Cardiac fibroblast (primary cell): ENCODE measurements at places on chromosomes 5 and 9.

GRCh38 chr5:167207081-167207480, 1084.4 kb upstream of the WWC1 start:
- DNase-seq = peak; percentile 15

DNA sequence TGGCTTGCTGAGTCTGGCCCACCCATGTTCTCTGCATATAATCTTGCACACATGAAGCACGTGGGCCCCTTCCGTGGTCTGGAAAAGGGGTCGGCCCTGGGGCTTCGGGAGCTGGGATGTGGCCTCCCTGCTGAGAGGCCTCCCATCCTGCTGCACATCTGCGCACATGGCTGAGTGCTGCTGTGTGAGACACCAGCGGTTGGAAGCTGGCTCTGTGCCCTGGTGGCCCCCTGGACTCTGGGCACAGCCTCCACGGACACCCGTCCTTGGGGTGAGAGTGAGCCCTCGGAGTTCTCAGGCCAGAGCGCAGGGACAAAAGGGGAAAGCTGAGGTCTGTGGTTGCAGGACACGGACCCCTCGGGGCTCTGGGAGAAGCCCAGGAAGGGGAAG, 115.8 kb downstream of the RXRA start:
- DNase-seq = peak; percentile 14

- DNase-seq = peak; percentile 73
These were observed 493.0 kb downstream of the AGTPBP1 start for GRCh38 chr9:85248514-85249312.

DNA sequence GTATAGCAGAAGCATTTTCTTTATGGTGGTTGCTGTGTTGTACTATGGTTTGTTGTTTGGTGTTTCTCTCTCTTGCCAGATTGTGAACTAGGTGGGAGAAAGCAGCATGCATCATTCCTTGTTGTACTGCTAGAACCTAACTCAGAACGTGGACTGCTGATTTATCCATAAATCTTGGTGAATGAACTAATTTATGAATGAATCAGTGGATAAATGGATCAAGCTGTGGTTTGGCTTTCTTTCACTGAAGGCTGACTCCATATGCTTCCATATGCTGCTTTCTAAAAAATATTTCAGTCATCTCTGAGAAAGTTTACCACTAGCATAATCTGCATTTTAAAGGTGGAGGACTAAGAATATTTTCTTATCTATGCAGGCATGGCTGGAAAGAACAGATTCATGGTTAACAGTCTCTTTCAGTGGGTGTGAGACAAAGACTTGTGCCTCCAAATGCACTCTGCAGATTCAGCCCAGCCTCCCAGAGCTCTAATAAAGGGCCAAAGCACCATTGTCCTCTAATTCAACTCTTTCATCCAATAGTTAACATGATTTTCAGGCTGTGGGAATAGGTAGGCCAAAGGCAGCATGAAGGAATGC, 237.7 kb downstream of the SH3GL2 start:
- DNase-seq = no peak

DNA sequence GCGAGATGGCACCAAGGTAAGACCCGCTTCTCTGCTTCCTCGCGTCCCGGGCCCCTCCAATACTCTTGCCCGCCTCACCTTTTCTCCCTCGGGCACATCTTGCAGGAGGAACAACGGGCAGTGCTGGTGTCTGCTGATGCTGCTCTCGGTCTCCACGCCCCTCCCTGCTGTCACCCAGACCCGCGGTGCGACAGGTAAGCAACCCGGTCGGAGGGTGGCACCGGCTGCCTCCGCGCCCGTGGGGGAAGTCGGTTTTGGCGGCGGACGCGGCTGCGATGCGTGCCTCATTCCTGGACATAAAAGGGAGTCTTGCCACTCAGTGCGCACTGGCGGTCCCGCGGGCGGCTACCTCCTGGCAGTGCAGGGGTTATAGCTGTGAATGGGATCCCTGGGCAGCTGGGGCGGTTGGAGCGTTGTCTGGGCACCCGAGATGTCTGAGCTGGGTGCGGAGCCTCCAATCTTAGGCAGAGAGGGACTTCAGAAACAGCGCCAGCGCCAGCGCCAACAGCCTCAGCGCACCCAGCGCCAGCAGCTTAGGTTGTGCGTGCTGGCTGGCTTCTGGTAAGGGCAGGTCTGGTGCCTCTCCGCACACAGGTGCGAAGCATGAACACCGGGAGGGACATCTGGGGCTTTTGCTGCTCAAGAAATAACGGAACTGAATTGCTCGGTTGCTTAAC, 488 bp downstream of the COL15A1 start:
- DNase-seq = peak; percentile 22

DNA sequence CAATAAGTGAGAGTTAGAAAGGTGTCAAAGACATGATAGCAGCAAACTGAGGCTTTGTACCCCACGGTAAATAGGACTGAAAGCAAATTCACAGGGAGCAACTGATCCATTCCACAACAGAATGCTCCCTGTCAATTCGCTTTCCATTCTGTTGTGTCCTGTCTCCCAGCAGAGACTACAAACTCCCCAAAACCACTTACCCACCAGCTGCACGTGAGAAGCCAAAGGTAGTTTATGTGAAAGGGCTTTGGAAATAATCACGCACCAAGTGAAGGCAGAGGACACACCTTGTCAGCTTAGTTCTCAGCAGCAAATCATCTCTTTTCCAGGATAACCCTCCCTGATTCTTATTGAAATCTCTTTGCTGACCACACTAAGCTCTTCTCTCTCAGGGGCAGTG, 46.6 kb upstream of the IL17B start:
- no peak for DNase-seq
